ENCODE measurements at places on chromosomes 3 and 15.

DNA sequence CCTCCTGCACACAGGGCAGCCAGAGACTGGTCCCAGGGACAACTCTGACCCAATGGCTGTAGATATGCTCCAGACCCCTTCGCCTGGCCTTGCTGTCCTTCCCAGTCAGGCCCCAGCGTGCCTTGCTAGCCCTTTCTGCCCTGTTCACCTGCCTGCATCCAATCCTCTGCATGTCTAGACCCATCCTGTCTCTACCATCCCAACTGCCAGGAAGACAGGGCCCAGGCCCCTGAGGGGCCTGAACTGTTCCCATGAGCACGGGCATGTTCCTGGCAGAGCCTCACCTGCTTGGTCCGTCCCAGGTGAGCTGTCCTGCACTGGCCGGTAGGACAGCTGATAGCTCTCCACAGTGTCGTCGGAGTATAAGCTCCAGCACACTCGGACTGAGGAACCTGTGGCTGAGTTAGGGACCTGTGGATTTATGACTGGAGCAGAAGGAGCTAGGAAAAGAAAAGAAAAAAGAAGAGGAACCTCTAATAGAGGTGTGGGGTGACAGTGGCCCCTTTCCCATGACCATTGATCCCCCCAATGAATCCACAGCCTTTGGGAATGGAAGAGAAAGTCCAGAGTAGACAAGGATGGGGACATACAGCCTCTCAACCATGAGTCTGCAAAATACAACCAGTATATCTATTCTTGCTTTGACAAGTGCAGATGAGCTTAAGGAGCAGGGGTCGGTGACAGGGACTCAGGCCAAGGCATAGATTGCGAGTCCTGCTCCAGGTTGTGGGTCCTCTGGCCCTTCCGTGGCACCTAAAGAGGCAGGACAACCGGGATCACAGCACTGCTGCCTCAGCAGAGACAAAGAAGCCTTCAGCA, 33.9 kb downstream of the FSD2 start:
- no peak for DNase-seq

- DNase-seq: no peak
Measured at GRCh38 chr3:128217702-128218547, 64.6 kb downstream of the EEFSEC start.

- no peak for DNase-seq
Measured at GRCh38 chr15:58174709-58175108, 36.5 kb downstream of the AQP9 start.

GRCh38 chr15:78041946-78042345, 35.6 kb downstream of the TBC1D2B start:
- DNase-seq: no peak

GRCh38 chr15:96335411-96336024, 5.0 kb downstream of the NR2F2 start:
- DNase-seq: no peak

- no peak for DNase-seq
Measured at GRCh38 chr15:40190591-40190990, 29.7 kb downstream of the BUB1B start.

DNA sequence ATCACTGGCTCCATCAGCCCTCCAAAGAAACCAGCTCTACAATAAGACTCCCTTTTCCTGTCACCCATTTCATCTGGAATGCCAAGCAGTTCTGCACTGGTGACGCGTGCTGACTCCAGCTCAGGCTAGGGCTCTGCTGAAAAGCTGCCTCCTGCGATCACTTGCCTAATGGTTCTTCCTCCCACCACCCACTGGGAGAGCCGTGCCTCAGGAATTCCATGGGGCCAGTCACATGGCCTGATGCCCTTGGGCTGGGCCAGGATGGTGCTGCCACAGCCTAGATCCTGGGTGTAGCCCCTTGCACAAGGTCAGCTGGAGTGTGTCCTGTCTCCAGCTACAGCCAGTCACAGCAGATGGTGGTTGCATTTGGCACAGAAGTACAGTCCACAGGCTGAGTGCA, 98.9 kb downstream of the DNAJB8 start:
- DNase-seq: no peak

- no peak for DNase-seq
Measured at GRCh38 chr15:78682693-78683410, 41.8 kb upstream of the CHRNB4 start.

GRCh38 chr15:49225572-49226281, 55.7 kb downstream of the GALK2 start:
- no peak for DNase-seq

DNA sequence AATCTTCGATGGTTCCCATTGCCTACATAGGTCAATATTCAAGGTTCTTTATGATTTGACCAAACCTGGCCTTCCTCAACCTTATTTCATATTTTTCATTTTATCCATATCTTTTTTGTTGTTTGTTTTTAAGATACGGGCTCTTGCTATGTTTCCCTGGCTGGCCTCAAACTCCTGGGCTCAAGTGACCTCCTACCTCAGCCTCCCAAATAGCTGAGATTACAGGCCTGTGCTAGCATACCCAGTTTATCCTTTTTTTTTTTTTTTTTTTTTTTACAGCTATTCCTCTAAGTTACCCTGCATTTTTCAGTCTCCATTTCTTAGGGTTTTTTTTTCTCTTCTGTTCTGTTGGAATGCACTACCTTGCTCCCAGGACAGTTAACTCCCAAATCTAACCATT, 14.5 kb downstream of the ZNF609 start:
- no peak for DNase-seq

GRCh38 chr3:133753779-133754164, 7.6 kb downstream of the TF start:
- DNase-seq: no peak

- DNase-seq: no peak
Measured at GRCh38 chr3:34011171-34012101, 213.0 kb downstream of the PDCD6IP start.

DNA sequence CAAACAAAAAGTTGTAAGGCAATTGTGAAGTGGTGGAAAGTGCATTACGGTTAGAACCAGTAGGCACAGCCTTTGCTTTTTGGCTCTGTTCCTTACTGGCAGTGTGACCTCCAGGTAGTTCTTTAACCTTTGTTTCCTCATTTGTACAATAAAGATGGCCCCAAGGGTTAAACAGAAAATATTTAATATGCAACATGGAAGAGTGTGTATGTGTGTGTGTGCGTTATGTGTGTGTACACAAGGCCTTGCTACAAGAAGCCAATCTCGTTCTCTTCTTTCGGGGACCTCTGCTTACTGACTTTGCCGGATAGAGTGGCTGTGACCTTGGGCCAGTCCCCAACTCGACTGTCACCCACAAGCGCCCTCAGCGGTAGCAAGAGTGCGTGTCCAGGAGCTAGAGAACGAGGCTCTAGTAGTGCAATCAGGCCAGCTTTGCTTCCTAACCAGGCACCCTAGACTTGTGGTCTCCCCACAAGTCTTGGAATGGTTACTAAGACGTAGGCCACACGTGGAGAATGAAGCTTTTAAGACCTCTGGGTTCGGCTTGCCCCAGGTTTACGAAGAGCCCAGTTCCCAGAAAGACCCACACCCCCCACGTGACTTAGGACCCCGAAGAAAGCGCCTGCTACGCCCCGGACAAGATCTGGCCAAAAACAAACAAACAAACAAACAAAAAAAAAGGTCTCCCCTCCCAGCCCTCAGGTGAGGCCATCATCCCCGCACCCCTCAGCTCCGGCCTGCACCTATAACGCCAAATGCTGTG, 593 bp downstream of the CIAO2A start:
- DNase-seq: no peak

DNA sequence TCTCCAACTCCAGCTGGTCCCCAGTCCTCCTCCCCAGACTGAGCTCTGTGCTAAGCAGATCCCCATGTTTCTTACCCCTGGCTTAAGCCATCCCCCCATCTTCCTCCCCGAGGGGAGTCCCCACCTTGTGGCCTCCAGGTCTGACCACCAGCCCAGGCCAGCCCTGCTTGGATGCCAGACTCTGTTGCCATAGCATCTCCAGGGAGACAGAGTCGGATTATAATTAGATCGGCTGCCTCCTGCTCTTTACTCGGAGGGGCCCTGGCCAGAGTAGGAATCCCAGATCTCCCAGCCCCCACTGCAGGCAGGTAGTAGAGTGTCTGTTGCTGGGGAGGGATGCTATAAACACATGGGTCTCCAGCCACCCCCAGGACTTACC, 2.4 kb downstream of the KLHDC8B start:
- no peak for DNase-seq

GRCh38 chr3:193928354-193929209, 207.4 kb upstream of the HES1 start:
- DNase-seq: no peak

GRCh38 chr15:22919171-22919570, 61.0 kb downstream of the CYFIP1 start:
- no peak for DNase-seq

GRCh38 chr3:102123590-102124190, 274.4 kb downstream of the NFKBIZ start:
- no peak for DNase-seq

Data from amniotic stem cell (primary cell).